8988T (cell line): ENCODE measurements at places on chromosomes 5 and 9.

GRCh38 chr9:4519604-4520003 is 29.3 kb downstream of the SLC1A1 start:
- DNase-seq, result no peak

- no peak for DNase-seq
Measured at GRCh38 chr5:68265347-68265746, 49.8 kb downstream of the PIK3R1 start.

- DNase-seq, result no peak
Measured at GRCh38 chr5:160692271-160692670, 159.7 kb downstream of the ATP10B start.

DNA sequence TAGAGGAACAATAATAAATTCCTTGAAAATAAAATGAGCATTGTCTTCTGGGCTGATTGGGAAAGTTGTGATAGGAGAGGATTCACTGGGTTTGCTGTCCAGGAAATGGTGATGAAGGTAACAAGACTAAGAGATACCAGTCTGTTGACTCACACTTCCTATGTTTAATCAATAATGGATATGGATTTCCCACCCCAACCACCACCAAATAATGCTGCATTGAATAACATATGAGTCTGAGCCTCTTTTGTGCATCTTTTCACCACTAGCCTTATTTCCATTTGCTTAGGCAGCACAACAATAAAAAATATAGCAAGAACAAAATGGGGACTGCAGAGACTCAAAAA is 120.2 kb upstream of the NFIB start:
- no peak for DNase-seq

DNA sequence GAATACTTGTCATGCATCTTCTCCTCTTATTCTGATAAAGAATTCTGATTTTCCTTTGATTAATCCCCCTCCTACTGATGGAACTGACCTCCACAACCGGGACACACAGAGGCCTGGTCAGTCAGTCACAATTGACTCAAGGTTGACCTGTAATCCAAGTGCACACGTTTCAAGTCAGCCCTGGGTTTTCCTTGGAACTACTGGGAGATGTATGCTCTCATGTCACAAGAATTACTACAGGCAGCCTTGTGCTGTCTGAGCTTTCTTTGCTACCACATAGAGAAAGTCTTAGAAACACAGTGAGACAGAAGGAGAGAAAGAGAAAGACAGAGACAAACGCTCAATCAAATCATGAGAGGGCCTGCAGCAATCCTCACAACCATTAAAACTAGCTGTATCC is 345.8 kb downstream of the PDE4D start:
- no peak for DNase-seq

GRCh38 chr9:86903734-86904085 is 43.6 kb downstream of the GAS1 start:
- no peak for DNase-seq

GRCh38 chr5:130514984-130515690 is 610.9 kb downstream of the CHSY3 start:
- DNase-seq, result no peak
